Dorsolateral prefrontal cortex (tissue), 122 donors: ENCODE measurements at places on chromosomes 6 and 20.

DNA sequence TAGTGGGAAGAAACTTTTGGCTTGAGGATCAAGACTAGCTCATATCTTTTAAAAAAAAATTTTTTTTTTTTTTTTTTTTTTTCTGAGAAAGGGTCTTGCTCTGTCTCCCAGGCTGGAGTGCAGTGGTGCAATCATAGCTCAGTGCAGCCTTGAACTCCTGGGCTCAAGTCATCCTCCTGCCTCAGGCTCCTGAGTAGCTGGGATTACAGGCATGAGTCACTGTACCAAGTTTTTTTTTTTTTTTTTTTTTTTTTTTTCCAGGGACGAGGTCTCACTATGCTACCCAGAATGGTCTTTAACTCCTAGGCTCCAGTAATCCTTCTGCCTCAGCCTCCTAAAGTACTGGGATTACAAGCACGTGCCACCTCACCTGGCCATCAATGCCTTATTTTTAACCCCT is 27.9 kb downstream of the GCLC start:
- DNase-seq: no peak

DNA sequence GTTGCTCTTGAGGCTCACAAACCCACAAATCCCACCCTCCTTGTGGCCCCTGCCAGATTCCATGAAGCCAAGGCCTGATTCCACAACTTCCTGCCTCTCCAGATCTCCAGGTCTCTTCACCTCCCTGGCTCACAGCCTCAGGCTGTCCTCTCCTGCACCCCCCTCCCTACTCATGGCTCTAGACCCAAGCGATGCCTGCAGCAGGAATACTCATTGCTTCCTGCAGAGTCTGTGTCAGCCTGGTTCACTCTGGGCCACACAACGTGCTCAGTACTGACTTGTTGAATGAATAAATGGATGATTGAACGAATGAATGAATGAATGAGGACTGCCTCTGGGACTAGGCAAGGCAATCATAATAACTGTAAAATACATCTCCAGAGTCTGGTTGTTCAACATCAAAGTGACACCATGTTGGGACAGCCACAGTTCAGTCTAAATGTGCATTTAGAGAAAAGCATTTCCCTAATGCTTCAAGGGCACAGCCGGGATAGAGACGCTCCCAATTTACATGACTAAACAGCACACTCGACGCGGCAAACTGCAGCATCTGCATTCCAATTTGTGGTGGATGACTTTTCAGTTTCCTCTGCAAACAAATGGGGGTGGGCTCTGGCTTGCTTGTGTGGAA is 139.9 kb downstream of the GRM4 start:
- no peak for DNase-seq

- DNase-seq: no peak
Measured at GRCh38 chr6:31190488-31190887, 20.0 kb upstream of the POU5F1 start.

DNA sequence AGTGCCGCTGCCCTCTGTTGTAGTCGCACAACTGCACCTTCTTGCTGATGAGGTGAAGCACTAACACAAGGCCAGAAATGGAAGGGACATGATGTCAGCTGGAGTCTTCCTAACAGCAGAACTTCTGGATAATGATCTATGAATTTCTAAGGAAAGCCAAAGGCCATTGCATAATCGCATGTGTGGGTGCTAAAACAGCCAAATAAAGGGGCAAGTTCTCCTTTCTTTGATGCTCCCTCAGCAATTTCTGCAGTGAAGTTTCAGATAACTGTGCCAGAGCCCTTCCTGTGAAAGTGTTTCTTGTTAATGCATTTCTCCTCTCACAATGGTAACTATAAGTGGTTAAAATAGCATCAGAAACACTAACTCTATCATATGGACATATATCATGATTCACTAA is 8.0 kb upstream of the F13A1 start:
- DNase-seq: no peak

GRCh38 chr20:21109144-21109543 is 3.0 kb upstream of the LINC00237 start:
- no peak for DNase-seq

- no peak for DNase-seq
Measured at GRCh38 chr20:37526238-37526838, 1.3 kb downstream of the BLCAP start.

DNA sequence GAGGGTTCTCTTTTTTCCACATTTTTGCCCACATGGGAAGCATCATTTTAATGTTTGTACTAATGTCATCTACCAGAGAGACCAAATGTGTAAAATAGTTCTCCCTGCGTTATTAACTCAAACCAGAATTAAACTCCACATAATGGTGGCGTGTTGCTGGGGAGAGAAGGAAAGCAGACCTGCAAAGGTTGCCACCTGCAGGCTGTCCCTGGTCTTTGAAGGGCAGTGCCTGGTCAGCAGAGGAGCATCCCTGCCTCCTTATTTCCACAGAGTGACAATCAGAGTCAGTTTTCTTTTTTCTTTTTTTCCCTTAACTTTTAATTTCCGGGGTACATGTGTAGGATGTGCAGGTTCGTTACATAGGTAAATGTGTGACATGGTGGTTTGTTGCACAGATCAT is 214.5 kb downstream of the TBX18 start:
- no peak for DNase-seq

- no peak for DNase-seq
Measured at GRCh38 chr6:55516736-55517135, 62.3 kb downstream of the HMGCLL1 start.

DNA sequence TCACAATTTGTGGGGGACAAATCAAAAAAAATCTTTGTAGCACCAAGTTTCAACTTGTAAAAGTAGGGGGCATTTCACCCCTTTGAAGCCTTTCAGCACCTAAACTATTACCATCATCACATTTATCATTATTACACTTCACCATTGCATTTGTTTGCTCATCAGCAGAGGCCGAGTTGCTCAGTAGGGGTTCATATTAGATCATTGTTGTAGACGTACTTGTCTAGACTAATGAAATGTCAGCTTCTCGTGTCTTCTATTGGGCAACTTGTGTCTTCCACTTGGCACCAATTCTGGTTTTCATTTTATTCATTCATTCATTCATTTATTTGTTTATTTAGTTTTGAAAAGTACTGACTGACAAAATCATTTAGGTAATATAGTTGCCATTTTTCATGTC is 338.3 kb upstream of the KCNQ5 start:
- no peak for DNase-seq

DNA sequence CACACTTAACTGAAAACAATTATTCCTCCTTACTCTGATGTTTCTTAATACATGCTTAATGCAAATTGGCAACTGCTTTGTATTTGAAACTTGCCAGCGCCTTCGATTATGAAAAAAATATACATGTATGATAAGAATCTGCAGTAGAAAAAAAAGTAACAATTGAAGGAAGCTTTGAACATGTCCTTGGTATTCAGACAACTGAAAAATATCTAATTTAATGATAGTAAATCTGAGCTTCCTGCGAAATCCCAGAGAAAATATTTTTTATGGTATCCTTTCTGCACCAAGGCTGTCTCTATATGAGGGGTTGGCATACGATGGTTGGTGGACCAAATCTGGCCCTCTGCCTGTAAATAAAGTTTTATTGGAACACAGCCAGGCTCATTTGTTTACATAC is 186.2 kb downstream of the HDGFL1 start:
- DNase-seq: no peak

DNA sequence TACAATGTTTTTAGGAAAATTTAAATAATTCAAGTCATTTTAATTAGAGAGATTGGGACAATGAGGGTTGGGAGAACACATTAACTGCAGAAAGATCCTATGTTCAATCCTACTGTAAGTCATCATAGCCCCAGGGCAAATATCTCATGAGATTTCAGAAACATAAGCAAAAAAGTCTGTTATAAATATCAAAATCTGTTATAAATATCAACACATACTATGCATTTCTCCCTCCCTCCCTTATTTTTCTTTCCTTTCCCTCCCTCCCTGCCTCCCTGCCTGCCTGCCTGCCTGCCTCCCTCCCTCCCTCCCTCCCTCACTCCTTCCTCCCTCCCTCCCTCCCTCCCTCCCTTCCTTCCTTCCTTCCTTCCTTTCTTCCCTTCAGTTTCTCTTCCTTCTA is 267.3 kb upstream of the SASH1 start:
- DNase-seq: no peak

GRCh38 chr20:18172379-18172778 is 34.7 kb downstream of the KAT14 start:
- no peak for DNase-seq

- DNase-seq: no peak
Measured at GRCh38 chr20:57474816-57475215, 50.1 kb downstream of the CTCFL start.

GRCh38 chr20:41482647-41483552 is 116.3 kb upstream of the EMILIN3 start:
- no peak for DNase-seq

DNA sequence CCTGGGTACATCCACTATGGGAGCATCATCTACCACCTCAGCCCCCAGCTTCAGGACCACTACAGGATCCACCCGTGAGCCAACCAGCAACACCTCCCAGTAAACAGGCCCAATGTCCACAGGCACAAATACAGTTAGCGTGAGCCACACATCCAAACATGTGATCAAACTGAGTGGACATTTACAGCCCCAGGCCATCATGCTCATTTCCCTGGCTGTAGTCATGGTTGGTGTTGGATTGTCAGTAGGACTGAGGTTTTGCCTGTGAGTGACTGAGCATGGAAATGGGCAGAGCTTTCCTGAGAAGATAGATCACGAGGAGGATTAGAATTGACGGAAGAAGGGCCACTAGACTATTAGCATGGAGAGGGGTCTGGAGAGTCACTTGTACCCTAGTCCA is 10.7 kb upstream of the MUC21 start:
- DNase-seq: no peak

- no peak for DNase-seq
Measured at GRCh38 chr20:24690408-24690807, 221.0 kb downstream of the SYNDIG1 start.

DNA sequence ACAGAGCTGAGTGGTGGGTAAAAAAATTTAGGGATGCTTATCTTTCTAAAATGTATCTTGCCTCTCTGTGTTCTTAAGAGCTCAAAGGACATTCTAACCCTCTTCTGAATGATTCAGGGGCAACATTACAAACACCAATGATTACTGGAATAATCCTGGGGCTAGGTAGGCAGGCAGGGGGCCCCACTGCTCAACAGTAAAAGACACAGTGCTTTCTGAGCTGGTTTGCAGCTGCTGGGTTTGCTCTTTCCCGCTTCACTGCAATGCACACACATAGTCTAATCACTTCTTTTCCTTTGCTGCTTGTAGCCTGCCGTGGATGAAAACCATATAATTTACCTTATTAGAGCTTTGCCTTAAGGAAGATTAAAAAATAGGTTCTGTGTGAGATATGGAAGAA is 23.9 kb downstream of the CLDN20 start:
- DNase-seq: no peak

DNA sequence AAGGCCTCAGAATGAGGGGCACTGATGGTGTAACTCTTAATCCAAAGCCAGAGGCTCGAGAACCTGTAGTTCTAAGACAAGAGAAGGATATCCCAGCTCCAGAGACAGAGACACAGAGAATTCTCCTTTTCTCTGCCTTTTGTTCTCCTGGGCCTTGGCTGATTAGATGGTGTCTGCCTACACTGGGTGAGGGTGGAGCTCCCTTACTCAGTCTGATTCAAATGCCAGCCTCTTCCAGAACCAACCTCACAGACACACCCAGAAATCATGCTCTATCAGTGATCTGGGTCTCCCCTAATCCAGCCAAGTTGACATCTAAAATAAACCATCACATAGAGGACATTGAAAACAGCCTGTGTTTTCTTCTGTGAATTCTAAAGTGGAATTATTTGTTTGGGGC is 68.0 kb upstream of the SMIM28 start:
- DNase-seq: no peak

DNA sequence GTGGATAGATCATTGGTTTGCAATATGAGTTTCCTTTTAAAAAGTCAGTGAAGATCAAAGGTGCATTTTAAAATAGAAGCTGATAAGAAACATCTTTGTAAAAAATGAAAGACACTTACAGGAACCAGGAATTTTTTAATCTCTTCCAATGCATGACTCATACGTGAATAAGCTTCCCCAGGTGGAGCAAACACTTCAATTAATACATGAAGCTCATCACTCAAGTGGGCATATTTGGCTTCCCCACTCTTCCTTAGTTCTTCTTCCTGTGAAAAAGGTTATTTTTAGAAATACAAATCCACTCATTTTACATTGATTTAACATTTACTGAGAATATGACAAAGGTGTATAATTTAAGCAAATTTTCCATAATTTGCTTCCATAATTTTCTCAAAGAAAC is 308.1 kb downstream of the KHDRBS2 start:
- no peak for DNase-seq

DNA sequence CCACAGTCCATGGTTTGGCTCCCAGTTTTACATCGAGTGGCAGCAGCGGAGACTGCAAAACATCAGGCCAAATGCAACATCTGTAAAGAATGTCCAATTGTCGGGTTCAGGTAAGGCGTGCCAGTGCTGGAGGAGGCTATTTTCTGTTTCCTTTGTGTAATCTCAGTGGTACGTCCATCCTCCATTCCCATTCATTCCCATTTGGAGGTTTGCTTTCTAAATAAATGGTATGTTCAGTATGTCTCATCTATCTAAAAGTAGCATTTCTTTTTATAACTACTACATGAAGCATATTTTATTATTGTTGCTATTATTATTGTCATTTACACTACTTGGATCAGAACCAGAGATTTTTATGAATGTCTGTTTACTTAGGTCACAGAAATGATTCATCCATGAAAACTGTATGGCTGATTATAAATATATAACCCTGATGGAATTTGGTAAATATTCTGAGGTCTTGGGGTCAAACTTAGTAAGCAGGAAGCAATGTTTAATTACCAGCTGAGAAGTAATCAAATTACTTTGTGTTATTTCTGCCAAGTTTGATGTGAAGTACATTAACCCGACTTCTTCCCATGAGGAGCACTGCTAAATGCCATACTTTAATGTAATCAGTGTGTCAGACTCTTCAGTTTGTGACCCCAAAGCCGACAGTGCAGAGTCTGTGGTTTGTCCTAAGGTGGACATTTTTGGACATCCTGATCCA is 512.9 kb downstream of the UTRN start:
- DNase-seq: no peak

GRCh38 chr20:10647471-10647870 is 26.3 kb downstream of the JAG1 start:
- no peak for DNase-seq

GRCh38 chr6:2817903-2818443 is 23.7 kb downstream of the SERPINB1 start:
- no peak for DNase-seq

DNA sequence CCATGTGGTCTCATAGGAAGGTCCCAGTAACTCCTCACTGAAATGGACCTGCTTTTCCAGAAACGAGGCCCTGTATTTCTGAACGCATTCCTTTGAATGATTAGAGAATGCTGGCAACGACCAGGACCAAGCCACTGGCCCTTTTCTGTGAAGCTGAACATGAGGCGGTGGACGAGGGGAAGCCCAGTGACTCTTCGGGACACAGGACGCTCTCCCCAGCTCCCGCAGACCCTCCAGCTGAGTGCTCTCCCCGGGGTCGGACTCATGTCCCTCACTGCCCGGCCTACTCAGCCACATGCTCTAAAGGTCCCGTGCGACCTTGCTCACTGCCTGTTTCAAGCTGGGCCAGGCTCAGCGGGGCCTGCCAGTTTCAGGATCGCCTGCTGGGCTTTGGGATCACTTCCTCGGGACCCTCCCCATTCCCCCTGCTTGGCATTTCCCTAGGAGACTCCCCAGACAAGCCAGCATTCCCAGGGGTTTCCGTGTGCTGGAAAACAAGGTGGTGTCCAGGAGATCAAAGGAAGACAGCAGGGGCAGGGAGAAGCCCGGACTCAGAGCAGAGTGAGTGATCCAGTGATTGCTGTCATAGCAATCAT is 2.6 kb upstream of the CST9 start:
- no peak for DNase-seq

- no peak for DNase-seq
Measured at GRCh38 chr6:27872642-27873020, 39.6 kb downstream of the OR2B2 start.
